Smooth muscle cell of the brain vasculature (primary cell): ENCODE measurements at places on chromosomes 5 and 9.

GRCh38 chr5:122007546-122007945 is 45.8 kb downstream of the SRFBP1 start:
- DNase-seq = no peak

- DNase-seq = no peak
Measured at GRCh38 chr5:51386916-51387883, 4.0 kb downstream of the ISL1 start.

DNA sequence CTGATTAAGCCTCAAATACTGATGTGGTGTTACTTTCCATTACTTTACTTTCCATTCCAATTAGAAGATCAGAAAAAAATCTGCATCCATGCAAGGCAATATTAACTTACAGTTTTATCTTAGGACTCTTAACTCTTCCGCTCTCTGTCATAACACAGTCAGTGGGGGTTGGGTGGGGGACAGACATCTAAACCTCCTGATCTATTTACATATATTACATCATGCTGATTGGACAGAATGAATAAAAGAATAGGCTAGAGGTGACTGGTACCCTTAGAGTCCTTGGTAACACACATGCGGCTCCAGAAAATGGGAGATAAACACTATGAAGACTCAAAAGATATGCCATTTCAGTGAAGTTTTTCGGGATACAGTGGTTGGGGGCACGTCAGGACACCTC is 27.6 kb downstream of the RAPGEF6 start:
- no peak for DNase-seq

- no peak for DNase-seq
Measured at GRCh38 chr5:176440927-176441706, 7.1 kb upstream of the FAF2 start.

DNA sequence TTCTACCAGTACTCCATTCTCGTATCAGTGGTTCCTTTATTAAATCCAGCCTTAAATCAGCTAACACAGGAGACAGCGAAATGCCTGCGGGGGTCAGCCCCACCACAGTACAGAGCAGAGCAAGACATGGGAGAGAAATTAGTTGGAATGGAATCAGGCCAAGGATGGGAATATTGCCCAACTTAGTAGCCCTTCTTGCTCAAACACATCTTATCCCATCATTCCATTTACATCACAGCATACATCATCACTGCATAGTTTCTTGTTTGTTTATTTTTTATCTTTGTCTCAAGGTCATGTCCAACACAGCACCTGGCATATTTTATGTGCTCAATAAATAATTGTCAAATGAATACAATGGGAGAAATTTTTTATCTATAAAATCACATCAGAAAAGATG is 34.3 kb upstream of the DAB2 start:
- DNase-seq = no peak

- DNase-seq = no peak
Measured at GRCh38 chr9:86219606-86220005, 39.9 kb downstream of the C9orf153 start.

DNA sequence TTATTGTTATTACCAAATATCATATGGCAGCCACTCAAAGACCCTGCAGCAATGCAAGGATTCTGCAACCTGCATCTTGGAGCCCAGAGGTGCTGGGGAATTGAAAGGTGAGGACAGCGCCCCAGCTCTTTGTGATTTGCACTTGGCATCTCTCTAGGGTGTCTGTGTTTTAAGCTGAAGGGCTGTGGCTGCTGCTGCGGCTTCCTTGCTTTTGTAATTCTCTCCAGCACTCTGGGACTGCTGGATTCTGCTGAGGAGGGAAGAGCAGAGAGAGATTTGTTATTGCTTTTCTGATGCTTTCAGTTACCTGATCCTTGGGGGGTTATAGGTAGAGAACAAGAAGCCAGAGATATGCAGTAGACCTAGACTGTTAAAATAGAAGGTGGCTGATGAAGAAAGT is 562.4 kb downstream of the EBF1 start:
- no peak for DNase-seq

DNA sequence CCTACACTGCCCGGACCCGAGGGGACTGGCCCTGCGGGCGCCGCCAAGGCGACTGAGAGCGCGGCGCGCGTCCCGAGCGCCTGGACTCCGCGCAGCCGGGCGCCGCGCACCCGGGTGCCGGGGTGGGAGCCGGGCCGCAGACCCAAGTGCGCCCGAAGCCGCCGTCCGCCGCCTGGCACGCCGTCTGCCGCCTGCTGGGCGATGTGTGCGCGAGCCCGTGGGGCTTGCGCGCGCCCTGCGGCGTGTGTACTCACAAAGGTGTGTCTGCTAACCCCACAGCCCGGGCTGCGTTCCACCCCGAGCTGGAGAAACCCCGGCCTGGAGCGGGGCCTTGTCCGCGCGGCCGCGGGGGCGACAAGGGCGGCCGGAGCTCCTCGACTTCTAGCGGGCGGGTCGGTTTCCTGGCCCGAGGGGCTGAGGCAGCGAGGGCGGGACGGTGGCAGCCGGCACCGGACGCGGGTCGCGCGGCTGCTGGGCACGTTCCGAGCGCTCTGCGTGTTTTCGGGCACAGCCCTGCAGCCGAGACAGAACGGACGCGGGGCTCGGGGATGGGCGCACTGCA is 1.1 kb upstream of the ZSWIM6 start:
- DNase-seq = no peak
